ENCODE measurements at places on chromosomes 7 and 10.

DNA sequence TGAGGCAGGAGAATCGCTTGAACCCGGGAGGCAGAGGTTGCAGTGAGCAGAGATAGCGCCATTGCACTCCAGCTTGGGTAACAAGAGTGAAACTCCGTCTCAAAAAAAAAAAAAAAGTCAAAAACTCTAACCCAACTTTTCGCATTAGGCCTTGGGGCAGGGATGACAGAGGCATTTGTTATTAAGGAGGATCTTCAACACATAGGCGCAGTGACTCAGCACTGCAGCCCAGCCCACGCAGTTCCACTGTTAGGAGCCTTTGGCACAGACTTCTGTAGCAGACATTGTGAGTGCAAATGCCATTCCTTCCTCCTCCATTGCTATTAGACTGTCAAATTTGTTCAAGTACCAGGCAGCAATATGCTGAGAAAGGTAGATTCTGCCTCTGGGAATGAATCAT, 43.1 kb upstream of the KLHL7 start:
- H3K4me3 ChIP-seq = no peak overlapping the region
- H3K27ac ChIP-seq = no peak overlapping the region
- no peak for DNase-seq

DNA sequence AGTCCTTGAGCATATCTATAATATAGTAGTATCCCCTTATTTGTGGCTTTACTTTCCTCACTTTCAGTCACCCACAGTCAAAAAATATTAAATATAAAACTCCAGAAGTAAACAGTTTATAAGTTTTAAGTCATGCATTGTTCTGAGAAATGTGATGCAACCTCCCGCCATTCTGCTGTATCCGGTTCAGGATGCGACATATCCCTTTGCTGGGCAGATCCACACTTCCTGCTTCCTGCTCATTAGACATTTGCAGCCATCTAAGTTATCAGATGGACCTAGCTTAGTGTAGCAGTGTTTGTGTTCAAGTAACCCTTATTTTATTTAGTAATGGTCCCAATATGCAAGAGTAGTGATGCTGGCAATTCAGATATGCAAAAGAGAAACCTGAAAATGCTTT, 38.9 kb upstream of the BMS1 start:
- no peaks in the 10 kb centered on the region for H3K4me1 ChIP-seq
- no peak overlapping the region for H3K4me3 ChIP-seq
- H3K27me3 ChIP-seq = no peaks in the 10 kb centered on the region

DNA sequence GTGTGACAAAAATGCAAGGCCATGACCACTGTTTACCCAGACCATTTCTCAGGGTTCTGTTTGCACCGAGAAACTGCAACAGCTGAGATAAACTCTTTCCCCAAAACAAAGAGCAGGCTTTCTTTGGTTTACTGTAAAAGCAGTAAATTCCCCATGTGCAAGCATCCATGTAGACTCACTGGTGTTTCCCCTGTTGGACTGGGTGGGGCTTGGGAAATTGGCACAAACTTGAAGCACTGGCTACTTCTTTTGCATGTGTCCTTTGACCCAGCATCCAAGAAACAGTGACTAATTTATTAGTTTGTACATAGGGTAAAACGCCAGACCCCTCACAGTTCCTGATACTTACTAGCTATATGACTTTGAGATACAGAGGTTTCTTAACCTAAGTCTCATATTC, 12.3 kb downstream of the IQUB start:
- no peaks in the 10 kb centered on the region for H3K4me1 ChIP-seq
- H3K27ac ChIP-seq = no peak overlapping the region
- DNase-seq = no peak
- H3K4me3 ChIP-seq = no peak overlapping the region
- no peaks in the 10 kb centered on the region for H3K27me3 ChIP-seq

DNA sequence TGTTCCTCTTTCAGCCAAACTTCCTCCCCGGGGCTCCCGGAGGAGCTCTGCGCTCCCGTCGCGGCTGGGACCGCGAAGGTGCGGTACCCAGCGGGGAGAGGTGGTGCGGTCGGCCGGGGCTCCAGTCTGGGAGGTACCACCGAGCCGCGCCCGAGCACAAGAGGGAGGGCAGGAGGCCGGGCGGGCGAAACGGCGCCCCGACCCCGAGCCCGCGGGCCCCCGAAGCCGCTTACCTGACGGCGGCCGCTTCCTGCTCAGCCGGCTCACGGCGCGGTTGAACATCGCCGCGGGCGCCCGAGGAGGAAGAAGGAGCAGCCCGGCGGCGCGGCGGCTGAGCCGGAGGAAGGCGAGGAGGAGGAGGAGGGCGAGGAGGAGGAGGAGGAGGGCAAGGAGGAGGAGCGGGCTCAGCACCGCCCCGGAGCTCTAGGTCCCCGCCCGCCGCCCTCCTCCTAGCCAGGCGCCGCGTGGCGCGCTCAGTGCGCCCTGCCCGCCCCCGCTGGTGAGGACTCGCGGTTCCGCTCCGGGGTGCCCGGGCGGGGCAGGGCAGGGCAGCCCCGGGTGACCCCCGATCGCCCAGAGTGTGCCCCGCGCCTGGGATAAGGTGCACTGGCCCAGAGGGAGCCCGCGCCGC, at the start of gene RGS10:
TSS of gene RGS10 (minus strand) at position 363 of the 631 bp plus-strand sequence. CDS start at position 282, 81 bp downstream.
- no peaks in the 10 kb centered on the region for H3K36me3 ChIP-seq
- H3K4me1 ChIP-seq = peaks cover 42% of the 10 kb centered on the region
- no peak for DNase-seq

DNA sequence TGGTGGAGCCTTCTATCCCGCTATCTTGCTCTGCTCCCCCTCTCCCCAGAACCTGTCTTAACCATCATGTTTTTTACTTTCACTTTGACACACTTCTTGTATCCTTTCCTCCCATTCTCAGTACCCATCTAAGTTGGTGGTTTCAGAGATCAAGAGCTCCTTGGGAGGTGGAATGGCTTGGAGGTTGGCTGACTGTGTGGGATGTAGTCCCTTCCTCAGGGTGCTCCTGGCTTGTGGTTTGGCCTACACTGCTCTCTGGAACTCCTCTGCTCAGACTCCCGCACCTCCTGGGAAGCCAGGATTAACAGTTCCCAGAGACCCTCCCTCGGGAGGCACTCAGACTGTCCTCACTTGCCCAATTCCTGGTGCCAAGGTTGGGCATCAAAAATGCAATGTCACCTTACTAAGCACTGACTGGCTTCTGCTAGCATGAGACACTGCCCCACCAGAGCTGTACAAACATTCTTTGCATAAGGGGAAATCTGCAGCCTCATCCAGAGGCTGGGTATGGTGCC, 93.1 kb upstream of the NAMPT start:
- no peak overlapping the region for H3K27ac ChIP-seq
- H3K27me3 ChIP-seq = no peaks in the 10 kb centered on the region
- H3K4me1 ChIP-seq = peaks cover 6% of the 10 kb centered on the region
- no peaks in the 10 kb centered on the region for H3K36me3 ChIP-seq
- no peak for DNase-seq
- no peak overlapping the region for H3K4me3 ChIP-seq

DNA sequence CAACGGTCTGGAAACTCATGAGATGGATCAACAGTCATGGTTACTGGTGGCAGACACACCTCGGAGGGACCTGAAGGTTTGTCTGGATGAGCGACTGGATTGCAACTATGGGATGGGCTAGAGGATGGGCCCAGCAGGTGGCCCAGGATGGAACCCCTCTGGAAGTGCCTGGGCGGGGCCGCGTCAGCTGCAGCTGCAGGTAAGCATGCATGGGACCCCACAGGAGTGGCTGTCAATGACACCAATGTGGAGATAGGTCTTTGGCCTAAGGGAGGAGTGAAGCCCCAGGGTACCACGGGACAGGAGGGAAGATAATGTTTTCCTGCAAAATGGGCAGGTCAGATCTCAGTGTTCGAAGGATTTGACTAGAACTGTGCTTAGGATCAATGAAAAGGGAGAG, 103.4 kb downstream of the LANCL2 start:
- no peak overlapping the region for H3K27ac ChIP-seq
- H3K4me3 ChIP-seq = no peak overlapping the region
- no peaks in the 10 kb centered on the region for H3K4me1 ChIP-seq

DNA sequence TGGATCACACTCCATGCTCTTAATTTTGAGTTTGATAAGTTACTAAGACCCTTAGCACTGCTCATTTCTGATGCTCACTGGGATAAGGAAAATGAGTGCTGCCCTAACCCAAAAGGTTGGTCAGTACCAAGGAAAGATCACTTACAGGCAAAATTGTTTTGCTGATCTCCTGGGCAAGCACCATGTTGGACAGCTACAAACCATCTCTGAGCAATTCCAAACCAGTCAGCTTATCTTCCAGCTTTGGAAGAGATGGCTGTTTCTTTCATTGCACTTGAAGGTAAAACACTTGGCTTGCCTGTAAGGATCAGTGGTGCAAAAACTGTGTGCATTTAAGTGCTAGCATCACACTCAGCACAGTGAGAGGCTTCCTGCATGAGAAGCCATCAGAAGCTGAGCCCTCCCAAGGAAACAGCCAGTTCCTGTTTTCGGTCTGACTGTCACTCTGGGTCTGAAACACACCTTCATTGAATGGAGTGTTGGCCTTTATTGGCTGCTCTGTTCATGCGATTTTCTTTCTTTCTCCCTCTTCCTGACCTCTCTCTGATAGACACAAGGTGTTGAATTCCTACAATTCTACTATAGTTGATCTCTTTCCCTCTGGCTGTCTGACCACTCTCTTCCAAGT, 126.4 kb upstream of the GHITM start:
- no peak overlapping the region for H3K27ac ChIP-seq
- no peak for DNase-seq
- H3K4me3 ChIP-seq = no peak overlapping the region
- no peaks in the 10 kb centered on the region for H3K36me3 ChIP-seq
- no peaks in the 10 kb centered on the region for H3K27me3 ChIP-seq

GRCh38 chr7:25831062-25831691, 320.8 kb upstream of the NFE2L3 start:
- no peaks in the 10 kb centered on the region for H3K27me3 ChIP-seq
- H3K27ac ChIP-seq = peak overlapping the region; percentile 65
- no peak overlapping the region for H3K4me3 ChIP-seq
- H3K4me1 ChIP-seq = peaks cover 22% of the 10 kb centered on the region
- DNase-seq = no peak
- H3K36me3 ChIP-seq = no peaks in the 10 kb centered on the region

DNA sequence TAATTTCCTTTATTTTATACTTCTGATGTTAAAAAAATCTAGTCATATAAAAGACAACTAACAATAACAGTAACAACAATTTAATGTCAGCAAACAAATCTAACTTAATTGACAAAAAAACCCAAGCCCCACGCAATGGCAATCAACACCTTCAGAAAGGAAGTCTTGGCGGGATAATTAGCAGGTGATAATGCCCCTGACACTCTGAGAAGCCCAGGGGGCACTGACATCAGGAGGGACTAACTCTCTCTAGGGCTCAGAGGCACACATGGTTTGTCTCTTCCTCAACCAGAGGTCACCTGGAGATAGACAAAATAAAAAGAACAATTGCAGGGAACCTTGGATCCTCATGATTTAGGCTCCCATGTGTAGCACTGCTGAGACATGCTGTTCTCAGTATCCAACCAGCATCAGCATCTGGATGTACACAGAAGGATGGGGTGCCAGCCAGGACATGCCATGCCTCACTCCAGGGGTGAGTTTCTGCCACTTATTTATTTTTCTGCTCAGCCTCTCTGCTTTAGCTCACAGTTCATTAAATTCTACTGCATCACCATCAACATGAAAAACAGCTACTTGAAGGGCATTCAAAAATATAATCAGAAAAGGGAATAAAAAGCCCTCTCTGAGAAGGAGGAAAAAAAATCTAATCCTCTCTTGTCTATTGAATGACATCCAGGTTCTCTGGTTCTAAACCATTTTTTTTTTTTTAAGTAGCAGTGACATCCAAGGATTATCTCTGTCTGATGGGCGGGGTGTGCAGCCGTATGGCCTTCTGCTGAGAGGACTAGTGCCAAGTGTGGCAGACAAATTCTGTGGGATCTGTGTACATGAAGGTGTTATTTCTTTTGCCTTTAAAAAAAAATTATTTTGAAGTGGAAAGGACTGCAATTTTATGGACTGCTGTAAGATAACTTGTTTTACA, 96.3 kb downstream of the ATXN7L1 start:
- no peaks in the 10 kb centered on the region for H3K4me1 ChIP-seq
- H3K27ac ChIP-seq = no peak overlapping the region
- DNase-seq = no peak
- no peaks in the 10 kb centered on the region for H3K27me3 ChIP-seq
- no peaks in the 10 kb centered on the region for H3K36me3 ChIP-seq

DNA sequence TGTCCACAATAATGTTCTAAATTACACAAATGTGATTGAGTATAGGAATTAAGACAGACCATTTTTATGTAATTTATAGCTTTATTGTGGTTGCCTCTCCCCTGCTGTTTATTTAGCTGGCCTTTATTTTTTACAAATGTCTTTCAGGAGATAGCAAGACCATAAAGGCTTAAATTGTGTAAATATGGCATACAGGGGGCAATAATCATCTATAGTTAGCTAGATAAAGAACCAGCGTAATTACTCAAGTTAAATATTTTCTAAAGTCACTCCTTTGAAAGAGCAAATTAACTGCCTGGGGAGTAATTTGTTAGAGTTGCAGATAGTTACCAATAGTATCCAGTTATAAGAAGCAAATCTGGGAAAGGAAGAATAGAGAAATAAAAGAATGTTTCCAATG, at the start of gene MALRD1:
TSS of gene MALRD1 (plus strand) at position 313 of the 400 bp plus-strand sequence. CDS start 138 bp downstream, outside the sequence.
- H3K27me3 ChIP-seq = no peaks in the 10 kb centered on the region
- H3K36me3 ChIP-seq = no peaks in the 10 kb centered on the region
- no peak for DNase-seq
- H3K4me3 ChIP-seq = no peak within 1 kb of the TSS
- no peak within 1 kb of the TSS for H3K27ac ChIP-seq

- H3K27me3 ChIP-seq = no peaks in the 10 kb centered on the region
- peak overlapping the region; percentile 78 for H3K4me3 ChIP-seq
- H3K4me1 ChIP-seq = peaks cover 14% of the 10 kb centered on the region
- no peak for DNase-seq
Observed at GRCh38 chr7:50068850-50069551, 24.0 kb downstream of the ZPBP start.

GRCh38 chr7:16791071-16791470, 13.7 kb downstream of the AGR2 start:
- no peaks in the 10 kb centered on the region for H3K4me1 ChIP-seq
- no peak overlapping the region for H3K4me3 ChIP-seq
- H3K27me3 ChIP-seq = no peaks in the 10 kb centered on the region
- H3K36me3 ChIP-seq = no peaks in the 10 kb centered on the region
- DNase-seq = no peak
- H3K27ac ChIP-seq = no peak overlapping the region

GRCh38 chr10:43395571-43396060, 13.4 kb downstream of the HNRNPF start:
- peak overlapping the region; percentile 95 for H3K27ac ChIP-seq
- H3K4me1 ChIP-seq = peaks cover 52% of the 10 kb centered on the region
- H3K4me3 ChIP-seq = peak overlapping the region; percentile 85
- no peak for DNase-seq
- peaks cover 34% of the 10 kb centered on the region for H3K36me3 ChIP-seq

GRCh38 chr10:43214956-43215561, 51.8 kb downstream of the RASGEF1A start:
- DNase-seq = no peak
- no peak overlapping the region for H3K4me3 ChIP-seq
- no peaks in the 10 kb centered on the region for H3K4me1 ChIP-seq
- H3K27me3 ChIP-seq = no peaks in the 10 kb centered on the region
- H3K27ac ChIP-seq = no peak overlapping the region

- H3K27ac ChIP-seq = no peak overlapping the region
- peaks cover 44% of the 10 kb centered on the region for H3K36me3 ChIP-seq
- no peak overlapping the region for H3K4me3 ChIP-seq
- no peaks in the 10 kb centered on the region for H3K4me1 ChIP-seq
- DNase-seq = no peak
Observed at GRCh38 chr7:756231-756927, 29.3 kb upstream of the PRKAR1B start.
